Psoas muscle (tissue), 8 donors: ENCODE measurements at places on chromosomes 3 and 15.

DNA sequence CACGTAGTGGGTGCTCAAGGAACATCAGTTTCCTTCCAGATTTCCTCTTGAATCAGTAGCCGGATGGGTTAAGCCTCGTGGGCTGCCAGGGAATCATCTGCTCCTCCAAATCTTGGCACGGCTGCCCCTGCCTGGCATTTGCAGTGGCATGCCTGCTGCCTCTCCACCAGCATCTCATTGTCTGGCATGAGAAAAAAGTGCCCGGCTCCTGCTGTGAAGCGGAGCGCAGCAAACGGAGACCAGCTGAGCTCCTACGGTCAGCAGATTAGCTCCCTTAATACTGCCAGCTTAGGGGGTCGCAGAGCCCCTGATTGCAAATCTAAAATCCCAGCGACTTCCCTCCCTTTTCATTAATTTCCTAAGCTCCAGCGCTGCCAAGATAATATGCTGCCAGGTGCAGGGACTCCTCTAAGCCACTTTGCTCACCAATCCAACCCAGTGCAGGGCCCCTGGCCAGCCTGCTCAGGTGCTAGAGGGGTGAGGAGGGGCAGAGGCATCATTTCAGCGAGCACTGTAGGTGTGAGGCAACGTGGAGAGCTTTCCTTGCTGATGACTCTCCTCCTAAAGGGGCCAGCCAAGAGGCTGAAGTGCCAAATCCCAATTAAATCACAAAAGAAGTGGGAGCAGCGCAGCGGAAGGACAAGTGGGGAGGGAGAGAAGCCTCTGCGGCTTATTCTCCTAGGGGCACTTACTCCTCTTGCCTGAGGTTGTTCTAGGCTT lies 49.6 kb upstream of the ST8SIA2 start:
- peak; percentile 31 for DNase-seq

DNA sequence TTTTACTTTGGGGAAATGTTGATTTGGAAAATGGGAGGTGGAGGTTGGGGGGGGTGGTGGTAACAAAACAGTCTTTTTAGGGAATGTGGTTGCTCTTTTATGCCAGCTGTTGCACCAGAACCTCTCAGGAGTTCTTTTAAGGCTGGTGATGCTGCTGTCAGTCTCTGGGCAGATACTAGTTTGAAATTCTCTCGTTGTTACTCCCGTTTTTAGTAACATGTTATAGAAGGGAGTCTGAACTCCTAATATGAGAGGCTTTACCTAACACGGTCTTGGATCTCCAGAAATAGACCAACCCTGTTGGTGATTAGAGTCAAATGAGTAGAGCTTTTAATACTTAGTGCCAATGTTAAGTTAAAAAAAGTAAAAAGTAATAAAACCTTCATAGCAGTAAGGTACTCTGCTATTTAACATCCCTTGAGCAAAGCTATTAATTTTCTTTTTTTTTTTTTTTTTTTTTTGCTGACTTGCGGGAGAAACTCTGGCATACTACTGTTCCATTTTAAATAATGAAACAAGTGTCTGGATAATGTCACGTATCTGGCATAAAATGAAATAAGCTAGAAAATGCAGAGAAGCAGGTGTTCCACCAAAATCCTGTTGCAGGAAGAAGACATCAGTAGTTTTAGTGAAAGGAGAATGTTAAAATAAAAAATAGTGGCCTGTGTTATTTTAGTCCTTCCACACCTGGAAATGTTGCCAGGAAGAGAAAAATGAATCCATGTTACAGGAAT lies 156.7 kb downstream of the CACNA1D start:
- no peak for DNase-seq

- no peak for DNase-seq
Observed at GRCh38 chr15:45143056-45143455, 13.3 kb downstream of the DUOX1 start.

- no peak for DNase-seq
Observed at GRCh38 chr3:195148549-195148948, 122.4 kb downstream of the XXYLT1 start.

DNA sequence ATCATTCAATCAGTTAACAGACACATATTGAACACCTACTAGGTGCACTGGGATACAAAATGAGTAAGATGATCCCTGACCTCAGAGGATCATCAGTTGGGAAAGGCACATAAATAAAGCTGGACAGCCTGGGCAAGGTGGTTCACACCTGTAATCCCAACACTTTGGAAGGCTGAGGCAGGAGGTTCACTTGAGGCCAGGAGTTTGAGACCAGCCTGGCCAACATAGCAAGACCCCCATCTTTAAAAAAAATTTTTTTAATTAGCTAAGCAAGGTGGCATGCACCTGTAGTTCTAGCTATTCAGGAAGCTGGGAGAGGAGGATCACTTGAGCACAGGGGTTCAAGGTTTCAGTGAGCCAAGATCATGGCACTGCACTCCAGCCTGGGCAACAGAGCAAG lies 3.7 kb upstream of the KLHL24 start:
- no peak for DNase-seq

DNA sequence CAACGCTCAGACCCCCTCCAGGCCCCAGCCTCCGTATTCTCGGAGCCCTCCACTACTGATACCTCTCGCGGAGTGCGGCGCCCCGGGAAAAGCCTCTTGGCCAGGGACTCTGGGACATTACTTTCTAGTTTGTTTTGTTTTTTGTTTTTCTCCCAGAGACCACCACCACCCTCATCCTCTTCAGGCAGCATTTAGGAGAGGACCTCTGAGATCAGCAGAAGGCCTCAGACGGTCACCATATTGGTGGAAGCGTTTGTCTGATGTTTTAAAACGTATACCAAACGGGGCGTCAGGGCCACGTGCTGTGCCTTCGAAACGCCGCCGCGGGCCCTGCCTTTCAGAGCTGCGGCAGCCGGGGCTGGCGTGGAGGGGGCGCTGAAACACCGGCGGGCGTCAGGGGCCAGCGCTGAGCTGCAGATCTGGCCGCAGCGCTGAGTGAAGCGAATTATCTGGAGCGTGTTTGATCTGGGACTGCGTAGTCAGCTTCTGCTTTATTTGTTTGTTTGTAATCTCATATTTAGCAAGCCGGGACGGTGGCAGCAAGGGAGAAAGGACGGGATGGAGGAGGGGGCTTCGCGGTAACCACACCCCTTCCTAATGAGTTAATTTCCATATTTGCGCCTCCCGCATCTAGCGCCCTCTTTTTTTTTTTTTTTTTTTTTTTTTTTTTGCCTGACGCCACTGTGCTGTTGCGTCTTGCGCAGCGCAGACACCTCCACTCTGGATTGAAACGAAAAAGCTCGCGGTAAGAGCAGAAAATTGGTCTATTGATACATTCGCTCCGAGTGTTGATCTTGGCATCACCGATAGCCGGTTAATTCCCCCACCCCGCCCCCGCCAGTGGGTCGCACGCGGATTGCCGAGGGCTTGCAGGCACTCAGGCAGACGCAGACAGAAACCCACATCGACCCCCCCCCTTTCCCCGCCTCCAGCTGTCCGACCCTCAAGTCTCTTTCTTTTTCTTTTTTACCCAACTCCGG lies 14.9 kb downstream of the SOX2 start:
- no peak for DNase-seq

DNA sequence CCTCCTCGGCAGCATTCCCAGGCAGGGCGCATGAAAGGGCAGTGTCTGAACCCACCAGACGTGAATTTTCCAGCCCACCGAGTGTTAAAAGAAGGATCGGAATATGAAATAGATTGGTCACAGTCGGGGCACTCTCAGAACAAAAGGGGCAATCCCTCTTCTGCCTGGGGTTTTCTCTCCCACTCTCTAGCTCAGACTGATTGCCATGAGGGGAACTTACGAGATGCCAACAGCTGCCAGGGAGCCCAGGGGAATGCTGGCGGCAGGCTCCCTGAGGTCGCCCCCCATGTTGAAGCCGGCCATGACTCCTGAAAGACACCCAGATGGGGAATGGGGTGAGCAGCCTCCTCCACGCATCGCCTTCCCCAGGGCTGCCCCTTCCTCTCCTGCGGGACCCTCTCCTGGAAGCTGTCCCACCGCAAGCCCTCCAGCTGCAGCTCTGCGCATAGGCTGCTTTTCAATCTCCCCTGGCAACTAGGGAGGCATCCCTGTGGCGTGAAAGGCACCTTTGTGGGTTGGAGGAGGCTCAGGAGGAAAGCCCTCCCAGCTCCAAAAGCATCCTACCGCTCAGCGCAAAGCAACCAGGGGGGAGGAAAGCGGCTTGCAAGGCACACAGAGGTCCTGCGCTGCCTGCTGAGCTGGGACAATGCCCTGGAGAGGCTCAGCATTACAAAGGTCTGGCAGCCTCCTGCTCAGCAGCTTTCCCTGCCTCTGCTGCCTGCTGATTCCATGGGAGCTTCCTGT lies 64.8 kb upstream of the HEG1 start:
- no peak for DNase-seq

DNA sequence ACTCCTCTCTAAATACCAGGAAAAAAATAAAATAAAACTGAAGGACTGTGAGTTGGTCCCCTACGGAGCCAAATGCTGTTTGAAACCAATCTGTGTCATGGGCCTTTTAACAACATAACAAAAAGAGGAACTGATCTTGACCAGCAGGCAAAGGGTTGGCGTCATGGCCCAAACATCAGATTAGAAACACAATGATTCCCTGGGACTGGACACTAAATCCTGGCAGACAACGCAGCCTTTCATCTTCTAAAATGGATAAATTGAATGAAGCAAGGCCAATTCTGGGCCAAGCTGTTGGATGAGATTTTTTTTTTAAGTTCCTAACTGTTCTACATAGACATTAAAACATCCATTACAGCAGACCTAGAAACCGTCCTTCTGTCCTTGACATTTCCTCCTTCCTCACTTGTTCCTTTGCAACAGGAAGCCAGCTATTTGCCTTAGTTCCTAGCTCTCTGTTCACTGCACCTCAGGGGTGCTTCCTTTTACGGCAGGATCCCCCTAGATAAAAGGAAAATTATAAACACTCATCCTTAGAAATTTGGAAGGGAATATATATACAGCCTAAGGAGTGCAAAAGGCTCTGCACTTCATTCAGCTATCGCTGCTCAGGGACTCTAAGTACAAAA lies 21.6 kb upstream of the TAFA4 start:
- no peak for DNase-seq

DNA sequence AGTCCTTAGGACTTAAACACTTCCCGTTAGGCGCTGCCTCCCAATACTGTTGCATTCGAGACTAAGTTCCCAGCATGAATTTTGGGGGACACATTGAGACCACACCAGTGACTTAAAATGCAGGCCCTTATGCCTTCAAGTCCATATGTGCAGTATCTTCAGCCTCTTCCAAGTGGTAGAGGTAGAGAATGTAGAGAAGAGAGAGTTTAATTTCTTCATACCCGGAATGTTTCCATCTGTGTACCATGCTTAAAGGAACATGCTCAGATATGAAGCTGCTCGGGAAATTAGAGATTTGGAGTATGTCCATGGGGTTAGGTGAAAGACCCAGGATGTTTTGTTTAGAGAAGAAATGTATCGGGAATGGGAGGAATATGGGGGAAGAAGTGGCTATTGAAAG lies 12.6 kb downstream of the DUT start:
- no peak for DNase-seq

DNA sequence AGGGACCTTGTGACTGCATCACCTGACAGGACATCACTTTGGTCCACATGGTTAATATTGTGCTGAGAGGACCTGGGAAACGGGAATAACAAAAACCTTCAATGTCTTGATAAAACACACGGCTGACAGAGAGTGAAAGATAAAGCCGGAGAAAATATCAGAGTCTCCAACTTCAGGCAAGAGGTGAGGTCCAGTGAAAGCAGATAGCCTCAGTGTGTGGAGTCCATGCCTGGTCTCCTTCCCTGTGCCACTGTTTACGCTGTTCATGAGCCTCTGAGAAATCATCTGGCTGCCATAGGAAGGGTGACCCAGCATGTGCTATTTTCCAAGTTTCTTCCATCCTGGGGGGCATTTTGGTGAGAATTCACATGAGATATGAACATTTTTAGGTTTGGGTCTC lies 39.8 kb downstream of the CCR3 start:
- no peak for DNase-seq

DNA sequence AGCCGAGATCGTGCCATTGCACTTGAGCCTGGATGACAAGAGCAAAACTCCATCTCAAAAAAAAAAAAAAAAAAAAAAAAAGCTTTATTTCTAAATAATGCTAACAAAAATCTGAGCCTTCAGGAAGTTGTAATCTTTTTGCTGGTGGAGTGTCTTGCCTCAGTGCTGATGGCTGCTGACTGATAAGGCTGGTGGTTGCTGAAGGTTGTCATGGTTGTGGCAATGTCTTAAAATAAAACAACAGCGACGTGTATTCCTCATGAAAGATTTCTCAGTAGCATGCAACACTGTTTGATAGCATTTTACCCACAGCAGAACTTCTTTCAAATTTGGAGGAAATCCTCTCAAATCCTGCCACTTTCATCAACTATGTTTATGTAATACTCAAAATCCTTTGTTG lies 77.4 kb upstream of the PTPRG start:
- DNase-seq: no peak

DNA sequence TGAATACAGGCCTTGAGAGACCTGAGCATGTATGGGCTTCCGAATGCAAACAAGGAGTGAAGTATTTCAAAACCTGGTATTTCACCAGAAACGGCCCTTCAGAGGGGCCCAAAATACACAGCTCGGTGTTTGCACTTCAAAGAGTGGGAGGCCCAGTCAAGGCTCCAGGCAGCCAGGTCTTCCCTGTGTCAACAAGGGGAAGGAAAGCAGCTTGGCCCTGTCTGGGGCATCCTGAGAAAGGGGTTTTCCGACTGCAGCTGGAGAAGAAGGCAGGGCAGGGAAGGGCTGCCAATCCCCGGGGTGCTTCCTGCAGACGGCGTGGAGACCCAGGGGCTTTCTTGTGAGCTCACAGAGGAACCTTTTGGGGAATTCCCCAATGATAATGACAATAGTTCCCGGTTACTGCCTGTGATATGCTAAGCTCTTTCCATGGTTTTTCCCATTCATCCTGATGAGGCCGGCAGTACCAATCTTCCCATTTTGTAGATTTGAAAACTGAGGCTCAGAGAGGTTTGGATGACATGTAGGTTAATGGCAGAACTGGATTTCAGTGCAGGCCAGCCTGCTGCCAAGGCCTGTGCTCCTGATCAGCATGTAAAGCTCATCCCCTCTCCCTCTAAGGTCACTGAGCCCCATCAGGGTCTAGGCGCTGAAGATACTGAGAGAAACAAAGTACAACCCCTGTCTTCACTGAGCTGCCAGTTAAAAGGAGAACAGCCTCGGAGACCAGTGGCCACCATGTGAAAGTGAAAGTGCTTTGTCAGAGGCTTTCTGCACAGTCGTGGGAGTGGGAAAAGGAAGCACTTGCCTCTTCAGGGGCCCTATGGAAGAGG lies 43.0 kb upstream of the TLE3 start:
- DNase-seq: peak; percentile 39

GRCh38 chr3:108879915-108880314 lies 57.3 kb downstream of the TRAT1 start:
- no peak for DNase-seq

DNA sequence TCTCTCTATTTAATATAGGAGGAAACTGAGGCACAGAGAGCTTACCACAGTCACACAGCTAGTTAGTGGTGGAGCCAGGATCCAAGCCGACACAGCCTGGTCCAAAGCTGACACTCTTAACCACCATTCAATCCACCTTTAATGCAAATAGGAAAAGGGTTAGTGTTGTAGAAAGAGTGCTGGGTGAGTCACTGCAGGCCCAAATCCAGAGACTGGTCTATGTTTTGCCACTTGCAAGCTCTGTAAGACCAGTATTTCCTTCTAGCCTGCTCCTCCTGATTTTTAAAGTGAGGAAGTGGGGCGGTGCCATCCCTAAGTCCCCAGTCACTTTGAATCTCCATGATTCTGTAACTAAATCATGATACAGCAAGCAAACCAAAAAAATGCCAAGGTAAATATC lies 111.0 kb downstream of the MECOM start:
- DNase-seq: no peak

GRCh38 chr15:59276225-59277178 lies 69.9 kb downstream of the LDHAL6B start:
- DNase-seq: no peak
